ENCODE measurements at places on chromosomes 6 and 20. TPM values are rescaled to one million over a fixed set of nuclear protein-coding genes. Genes with fewer than 3 reads are reported as not detected.

DNA sequence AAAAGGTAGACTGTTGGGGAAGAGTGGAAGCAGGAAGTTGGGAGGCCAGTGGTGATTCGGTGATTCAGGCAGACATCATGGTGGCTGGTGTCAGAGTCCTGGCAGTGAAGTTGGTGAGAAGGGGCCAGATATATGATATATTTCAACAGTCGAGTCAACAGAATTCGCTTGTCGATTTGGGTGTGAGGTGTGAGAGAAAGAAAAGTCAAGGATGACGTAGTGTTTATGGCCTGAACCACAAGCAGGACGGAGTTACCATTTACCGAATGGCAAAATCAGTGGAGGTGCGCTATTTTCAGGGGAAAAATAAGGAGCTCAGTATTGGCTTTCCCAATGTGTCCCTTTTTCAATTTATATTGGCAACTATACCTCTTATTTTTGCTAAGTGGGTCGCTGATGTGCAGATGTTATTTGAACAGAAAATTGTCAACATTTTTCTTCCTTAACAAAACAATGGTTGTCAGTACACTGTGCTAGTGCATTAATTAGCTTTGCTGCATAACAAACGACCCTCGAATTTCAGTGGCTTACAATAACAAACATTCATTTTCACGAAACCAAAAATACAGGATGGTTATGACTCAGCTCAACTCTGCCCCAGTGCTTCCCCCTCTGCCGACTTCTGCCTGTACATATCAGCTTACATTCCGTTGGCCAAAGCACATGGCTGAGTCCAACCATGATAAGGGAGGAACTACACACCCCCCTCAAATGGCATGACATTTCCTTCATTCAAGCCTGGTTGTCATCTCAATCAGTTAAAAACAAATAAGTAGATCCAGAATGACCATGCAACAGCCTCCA, 255.0 kb upstream of the ZFP64 start:
- no peak for DNase-seq

The TSPO2 gene
- total RNA-seq: not detected

DNA sequence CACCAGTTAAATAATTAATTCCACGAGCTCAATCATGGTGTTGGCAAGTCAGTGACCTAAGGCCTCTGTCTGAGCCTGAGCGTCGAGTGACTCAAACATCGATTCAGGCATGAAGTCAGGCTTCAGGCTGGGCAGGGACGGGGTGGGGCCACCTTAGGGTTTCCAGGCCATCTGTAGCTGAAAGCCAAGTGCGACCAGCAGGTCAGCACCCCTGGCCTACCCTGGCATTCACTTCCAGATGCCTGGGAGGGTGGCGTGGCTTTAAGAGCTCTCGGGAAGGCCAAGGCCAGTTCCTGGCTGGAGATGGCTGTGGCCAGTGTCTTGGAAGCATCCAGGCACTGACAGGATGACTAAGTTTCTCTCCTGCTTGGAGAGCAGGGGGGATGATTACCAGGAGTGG, 113.4 kb downstream of the DACT2 start:
- DNase-seq: no peak

The IL17A gene
- total RNA-seq: not detected

DNA sequence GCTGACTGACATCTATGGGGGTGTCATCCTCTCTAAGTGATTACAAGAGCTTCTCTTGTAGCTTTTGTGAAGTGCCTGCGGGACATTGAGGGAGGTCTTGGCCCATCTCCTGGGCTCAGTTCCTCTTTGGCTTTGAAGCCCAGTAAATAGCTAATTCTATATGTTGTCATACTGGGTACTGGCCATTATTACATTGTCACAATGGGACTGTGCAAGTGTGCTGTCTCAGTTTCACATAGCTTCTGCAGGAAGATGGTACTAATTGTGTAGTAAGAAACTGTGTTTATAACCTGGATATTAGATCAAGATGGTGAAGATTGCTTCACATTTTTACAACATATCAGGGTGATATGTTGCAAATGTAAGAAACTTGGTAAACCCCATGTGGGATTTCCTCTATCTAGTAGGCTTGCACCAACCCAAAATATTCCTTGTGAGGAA, 19.9 kb downstream of the SPINT3 start:
- no peak for DNase-seq

GRCh38 chr20:39302312-39302711, 340.2 kb downstream of the DHX35 start:
- DNase-seq: no peak

The MOG gene
- total RNA-seq: not detected

The CASP8AP2 gene
- 24.0 TPM for total RNA-seq

DNA sequence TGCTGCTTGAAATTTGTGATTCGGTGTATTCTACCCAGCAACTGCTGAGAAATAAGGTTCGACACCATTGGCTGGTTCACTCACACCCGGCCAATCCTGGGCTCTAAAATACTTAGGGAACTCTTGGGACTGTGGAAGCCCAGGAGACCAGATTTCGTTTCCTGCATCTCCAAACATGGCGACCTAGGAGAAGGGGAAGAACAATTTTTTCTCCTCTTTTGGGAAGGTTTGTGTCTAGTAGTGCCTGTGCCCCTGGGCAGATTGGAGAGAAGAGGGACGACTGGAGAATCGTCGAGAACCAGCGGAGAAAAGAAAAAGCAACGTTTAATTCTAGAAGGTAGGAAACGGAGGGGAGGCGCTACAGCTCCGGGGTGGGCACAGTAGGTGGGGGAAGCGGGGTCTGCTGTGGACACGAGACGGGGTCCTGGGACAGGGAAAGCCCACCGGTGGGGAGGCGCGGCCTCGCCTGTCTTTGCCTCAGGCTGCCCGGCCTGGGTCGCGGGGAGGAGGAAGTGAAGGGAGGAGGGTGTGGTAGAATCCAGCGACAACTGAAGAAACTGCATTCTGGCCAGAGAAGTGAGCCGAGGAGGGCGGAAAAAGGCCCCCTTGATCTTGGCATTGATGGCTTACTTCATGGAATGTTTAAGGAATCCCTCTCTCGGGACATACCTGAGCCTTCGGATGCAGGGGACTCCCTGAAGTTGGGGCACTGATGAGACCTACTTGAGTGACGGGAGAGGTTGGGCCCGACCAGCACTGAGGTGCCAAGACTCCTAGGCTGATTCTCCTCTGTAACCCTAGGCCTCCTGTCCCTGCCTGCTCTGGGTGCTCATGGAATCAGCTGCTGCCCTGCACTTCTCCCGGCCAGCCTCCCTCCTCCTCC, at the start of gene BTN2A1:
Gene BTN2A1 (plus strand): TSS at position 150 of the 883 bp plus-strand sequence. CDS start 682 bp downstream, at position 832.
- DNase-seq: peak; percentile 33

- no peak for DNase-seq
Observed at GRCh38 chr6:149286905-149287304, 30.6 kb upstream of the TAB2 start.

DNA sequence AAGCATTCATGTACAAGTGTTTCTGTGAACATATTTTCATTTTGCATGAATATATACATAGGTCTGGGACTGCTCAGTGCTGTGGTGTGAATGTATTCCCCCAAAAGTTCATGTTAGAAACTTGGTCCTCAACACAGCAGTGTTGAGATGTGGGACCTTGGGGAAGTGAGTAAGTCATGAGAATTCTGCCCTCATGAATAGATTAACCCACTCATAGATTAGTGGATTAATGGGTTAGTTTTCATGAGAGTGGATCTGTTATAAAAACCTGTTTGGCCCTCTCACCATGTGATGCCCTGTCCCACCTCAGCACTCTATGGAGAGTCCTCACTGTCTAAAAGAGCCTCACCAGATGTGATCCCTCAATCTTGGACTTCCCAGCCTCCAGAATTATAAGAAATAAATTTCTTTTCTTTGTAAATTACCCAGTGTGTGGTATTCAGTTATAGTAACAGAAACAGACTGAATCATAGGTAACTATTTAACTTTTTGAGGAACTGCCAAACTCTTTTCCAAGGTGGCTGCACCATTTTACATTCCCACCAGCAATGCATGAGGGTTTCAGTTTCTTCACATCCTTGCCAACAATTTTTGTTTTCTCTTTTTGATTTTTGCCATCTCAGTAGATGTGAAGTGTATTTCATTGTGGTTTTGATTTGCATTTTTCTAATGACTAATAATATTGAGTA, 45.3 kb downstream of the QRSL1 start:
- no peak for DNase-seq

GRCh38 chr6:15296735-15297134, 50.9 kb downstream of the JARID2 start:
- DNase-seq: no peak

- DNase-seq: no peak
Observed at GRCh38 chr6:66993272-66993671, 1286.2 kb upstream of the EYS start.

The VGLL2 gene
- not detected for total RNA-seq

The WFDC5 gene
- total RNA-seq: not detected

DNA sequence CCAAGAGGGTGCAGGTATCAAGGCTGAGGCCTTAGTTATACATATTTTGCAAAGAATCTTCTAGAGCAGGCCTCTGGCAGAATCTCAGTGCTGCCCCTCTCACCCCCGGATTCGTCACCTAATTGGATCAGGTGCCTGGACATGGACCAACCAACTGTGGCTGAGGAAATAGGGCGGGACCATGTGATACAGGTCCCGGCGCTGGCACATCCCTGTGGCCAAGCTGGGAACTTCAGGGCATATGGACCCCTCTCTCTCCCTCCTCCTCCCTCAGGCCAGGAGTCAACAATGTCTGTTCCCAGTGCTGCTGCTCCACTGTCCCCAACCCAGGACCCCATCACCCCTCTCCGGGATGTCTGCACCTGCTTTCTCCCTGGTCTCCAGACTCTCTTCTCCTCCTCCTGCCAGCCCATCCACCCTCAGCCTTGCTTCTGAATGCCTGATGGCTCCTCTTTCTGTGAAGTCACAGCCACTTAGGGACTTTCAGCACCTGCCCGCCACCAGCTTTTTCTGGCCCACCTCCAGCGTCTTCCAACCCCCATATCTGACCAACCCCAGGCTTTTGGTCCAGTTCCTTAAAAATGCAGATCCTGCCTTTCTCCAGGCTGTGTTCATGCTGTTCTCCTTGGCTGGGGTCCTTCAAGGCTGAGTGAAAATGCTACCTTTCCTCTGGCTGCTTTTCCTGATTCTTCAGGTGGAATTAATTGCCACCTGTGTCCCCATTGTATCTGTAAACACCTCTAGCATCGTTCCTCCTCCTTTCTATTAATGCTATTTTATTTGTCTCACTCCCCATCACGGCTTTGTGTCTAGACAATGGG, 19.0 kb upstream of the MLN start:
- DNase-seq: no peak

- DNase-seq: no peak
Observed at GRCh38 chr6:153817173-153817572, 221.9 kb upstream of the OPRM1 start.

The MMP24 gene
- 6.4 TPM for total RNA-seq

DNA sequence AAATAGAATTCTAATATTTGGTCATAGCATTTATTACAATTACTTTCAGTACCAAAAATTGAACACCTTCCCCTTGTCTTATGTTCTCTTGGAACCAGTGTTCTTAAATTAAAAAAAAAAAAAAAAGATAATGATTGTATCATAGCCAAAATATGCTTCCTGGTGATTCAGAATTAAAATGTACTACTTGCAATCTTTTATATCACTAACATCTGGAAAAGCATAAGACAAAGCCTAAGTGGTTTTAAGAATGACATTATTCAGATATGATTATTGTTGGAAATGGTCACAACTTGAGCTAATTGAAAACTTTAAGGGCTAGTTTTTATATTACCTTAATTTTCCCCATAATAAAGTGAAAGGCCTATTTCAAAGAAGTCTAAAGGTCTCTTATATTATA, 493.3 kb upstream of the MARCKS start:
- no peak for DNase-seq

- no peak for DNase-seq
Observed at GRCh38 chr6:20932284-20932683, 398.0 kb downstream of the CDKAL1 start.

DNA sequence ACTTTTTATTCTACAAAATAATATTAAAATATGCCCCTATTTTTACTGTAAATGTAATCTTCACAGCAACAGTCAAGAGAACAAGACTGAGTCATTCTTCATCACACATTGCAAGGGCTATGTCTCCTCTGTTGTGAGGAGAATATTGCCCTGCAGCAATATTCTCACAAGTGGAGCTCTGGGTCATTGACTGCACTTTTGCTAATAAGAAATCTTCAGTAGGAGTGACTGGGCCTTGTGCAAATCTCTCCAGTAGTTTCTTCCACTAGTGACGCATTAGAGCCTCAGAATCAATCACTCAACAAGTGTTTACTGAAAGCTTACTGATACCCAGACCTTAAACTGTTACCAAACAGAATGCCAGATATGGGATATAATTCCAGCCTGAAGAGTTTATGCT, 49.1 kb downstream of the LAMA2 start:
- no peak for DNase-seq

GRCh38 chr20:61052195-61052750, 199.8 kb upstream of the CDH4 start:
- no peak for DNase-seq

DNA sequence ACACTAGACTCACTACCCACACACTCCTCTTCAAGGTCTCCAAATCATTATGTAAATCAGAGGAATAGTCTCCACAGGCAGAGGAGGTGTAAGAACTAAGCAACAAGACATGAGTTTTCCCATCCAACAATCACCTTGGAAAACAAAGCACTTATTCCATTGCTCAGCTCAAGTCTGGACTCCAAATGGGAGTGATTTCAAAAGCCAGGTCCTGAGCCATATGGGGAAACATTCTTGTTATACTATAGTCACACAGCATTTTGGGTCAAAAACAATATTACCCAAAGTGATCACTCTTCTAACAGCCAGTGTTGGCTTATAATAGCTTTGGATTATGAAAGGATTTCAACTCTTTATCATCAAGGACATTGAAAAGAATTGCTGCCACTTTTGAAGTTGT, 3.6 kb upstream of the PRPH2 start:
- no peak for DNase-seq

- no peak for DNase-seq
Observed at GRCh38 chr6:48073976-48074767, 36.8 kb downstream of the PTCHD4 start.

The HCRTR2 gene
- total RNA-seq: not detected

DNA sequence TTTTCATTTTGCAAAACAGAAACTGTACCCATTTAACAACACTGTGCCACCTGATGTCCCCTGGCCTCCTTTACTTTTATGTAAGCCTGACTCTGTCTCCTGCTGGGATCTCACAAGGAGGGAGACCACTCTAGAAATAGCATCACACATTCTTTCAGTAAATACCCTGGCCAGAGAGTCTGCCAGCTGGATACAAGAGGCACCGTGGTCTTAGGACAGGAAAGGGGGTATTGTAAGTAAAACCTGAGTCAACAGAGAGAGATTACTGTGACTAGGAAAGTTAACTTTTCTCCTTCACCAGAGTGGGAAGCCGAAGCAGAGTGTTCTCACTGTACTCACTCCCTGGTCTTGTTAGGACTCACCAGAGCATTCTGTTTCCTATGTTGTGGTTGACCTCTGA, 27.8 kb downstream of the CMTR1 start:
- DNase-seq: no peak

The GNRH2 gene
- not detected for total RNA-seq

- no peak for DNase-seq
Observed at GRCh38 chr6:106069478-106069877, 16.7 kb upstream of the PRDM1 start.

GRCh38 chr6:29705389-29706231, 17.6 kb upstream of the HLA-F start:
- DNase-seq: no peak

- DNase-seq: no peak
Observed at GRCh38 chr6:24391756-24392405, 10.9 kb upstream of the MRS2 start.

GRCh38 chr6:155055729-155056128, 60.6 kb downstream of the TIAM2 start:
- no peak for DNase-seq
